Right forelimb (tissue), 1 donor: ENCODE measurements at places on chromosomes 6 and 20.

GRCh38 chr20:40637176-40637575 lies 51.9 kb downstream of the MAFB start:
- DNase-seq, result no peak

- DNase-seq, result peak; percentile 86
Observed at GRCh38 chr6:31197559-31198305, 27.2 kb upstream of the POU5F1 start.

- DNase-seq, result no peak
Observed at GRCh38 chr6:156160795-156161165, 616.4 kb upstream of the ARID1B start.

DNA sequence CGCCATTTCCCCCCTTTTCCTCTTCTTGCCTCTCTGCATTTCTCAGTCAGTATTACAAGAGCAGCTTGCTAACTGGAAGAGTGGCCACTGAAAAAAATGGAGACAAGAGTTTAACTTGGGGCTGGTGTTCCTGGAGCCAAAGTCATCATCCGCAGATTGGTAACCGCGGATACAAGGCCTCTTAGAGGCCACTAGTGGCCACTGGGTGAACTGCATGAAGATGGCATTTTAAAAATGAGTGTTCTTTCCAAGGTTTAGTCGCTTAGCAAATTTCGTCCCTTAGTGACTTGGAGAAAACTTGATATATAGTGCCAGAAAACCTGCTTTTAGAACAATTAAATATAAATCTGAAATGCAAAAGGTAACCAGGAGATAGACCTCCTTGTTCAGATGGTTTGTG lies 4.8 kb downstream of the F13A1 start:
- peak; percentile 51 for DNase-seq

- no peak for DNase-seq
Observed at GRCh38 chr6:105077596-105078385, 102.0 kb downstream of the POPDC3 start.

- no peak for DNase-seq
Observed at GRCh38 chr6:42921801-42922200, 5.9 kb downstream of the PTCRA start.

GRCh38 chr20:21804802-21805201 lies 99.3 kb downstream of the PAX1 start:
- DNase-seq, result peak; percentile 63

- peak; percentile 88 for DNase-seq
Observed at GRCh38 chr6:130365166-130366106, at the start of gene TMEM200A. Gene TMEM200A (plus strand): TSS chr6:130366017. CDS start chr6:130440423, 74,406 bp downstream.

DNA sequence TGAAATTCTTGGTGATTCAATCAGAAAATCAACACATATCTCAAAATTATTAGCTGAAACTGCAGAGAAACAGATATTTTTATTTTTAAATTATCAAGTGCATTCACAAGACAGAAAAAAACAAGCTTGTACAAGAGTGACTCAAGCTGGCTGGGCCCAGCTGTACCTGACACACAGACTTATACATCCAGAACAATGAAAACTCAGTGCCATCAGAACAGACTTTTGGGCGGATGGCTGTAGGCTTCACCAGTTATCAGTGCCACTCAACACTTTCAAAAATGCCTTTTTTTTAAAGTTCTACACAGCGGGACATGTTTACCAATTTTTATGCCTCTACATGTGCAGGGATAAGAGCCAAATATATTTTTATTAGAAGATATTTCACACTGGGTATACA lies 102.8 kb downstream of the MYB start:
- no peak for DNase-seq

DNA sequence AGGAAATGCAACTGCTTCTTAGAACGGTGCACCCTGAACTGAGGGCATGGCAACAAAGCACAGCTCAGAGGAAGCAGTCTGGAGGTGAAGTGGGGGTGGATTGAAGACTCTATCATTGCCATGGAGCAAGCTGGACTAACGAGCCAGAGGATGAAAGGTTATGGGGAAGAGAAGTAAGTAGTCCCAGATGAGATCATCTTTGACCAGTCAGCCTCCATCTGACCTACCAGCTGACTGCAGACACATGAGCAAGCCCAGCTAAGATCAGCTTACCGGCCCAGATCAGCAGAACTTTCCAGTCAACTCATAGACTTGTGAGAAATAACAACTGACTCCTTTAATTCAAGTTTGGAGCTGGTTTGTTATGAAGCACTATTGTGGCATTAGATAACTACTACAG lies 9.1 kb upstream of the JAG1 start:
- no peak for DNase-seq

DNA sequence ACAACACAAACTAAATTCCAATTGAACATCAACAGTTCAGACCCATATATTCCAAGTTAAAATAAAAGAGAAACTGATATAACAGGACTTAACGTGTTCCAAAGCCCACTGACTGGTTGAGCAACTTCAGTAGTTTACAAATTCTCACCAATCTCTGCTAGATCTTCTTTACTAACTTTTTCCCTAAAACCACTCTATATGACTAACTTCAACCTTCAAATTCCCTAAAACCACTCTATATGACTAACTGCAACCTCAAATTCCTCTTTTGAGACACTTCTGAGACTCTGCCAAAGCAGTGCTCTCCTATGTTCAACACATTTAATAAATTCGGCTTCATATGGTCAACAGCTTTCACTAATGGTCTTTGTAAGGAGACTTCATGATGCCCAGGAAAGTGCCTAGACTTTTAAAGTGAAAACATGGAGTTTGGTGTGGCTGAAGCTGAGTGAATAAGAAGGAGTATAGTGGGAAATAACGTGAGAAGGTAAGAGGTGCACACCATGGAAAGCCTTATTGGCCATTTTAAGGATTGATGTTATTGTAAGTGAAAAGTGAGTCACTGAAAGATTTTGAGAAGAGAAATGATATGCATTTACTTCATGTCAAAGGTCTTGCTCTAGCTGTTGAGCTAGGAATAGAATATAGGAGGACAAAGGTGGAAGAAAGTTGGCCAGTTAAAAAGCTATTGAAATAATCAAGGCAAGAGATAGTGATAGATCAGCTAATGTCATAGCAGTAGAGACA lies 134.0 kb upstream of the HCRTR2 start:
- no peak for DNase-seq

- DNase-seq, result no peak
Observed at GRCh38 chr20:37896932-37897548, 5.9 kb upstream of the VSTM2L start.

- DNase-seq, result no peak
Observed at GRCh38 chr6:133132466-133132971, 108.6 kb upstream of the EYA4 start.

DNA sequence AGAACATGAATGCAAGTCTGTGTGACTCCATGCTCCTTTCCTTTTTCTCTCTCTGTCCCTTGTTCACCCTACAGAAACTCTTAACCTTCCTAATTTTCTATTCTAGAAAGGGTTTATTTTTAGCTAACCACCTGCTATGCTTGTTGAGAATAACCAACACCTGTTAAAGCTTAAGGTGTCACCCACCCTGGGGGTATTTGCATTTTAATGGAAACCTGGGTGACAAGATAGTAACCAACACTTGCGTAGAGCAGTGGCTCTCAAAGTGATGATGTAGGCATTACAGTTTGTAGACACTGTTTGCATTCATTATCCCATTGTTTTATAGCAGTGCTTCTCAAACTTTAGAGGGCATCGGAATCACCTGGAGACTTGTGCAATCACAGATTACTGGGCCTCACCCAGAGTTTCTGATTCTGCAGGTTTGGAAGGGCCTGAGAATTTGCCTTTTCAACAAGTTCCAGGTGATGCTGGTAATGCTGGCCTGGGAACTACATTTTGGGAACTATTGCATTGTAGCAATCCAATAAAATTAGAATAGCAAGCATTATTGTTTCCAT lies 114.4 kb upstream of the ARMC2 start:
- no peak for DNase-seq

GRCh38 chr6:94639564-94639963 lies 937.8 kb upstream of the MANEA start:
- no peak for DNase-seq

DNA sequence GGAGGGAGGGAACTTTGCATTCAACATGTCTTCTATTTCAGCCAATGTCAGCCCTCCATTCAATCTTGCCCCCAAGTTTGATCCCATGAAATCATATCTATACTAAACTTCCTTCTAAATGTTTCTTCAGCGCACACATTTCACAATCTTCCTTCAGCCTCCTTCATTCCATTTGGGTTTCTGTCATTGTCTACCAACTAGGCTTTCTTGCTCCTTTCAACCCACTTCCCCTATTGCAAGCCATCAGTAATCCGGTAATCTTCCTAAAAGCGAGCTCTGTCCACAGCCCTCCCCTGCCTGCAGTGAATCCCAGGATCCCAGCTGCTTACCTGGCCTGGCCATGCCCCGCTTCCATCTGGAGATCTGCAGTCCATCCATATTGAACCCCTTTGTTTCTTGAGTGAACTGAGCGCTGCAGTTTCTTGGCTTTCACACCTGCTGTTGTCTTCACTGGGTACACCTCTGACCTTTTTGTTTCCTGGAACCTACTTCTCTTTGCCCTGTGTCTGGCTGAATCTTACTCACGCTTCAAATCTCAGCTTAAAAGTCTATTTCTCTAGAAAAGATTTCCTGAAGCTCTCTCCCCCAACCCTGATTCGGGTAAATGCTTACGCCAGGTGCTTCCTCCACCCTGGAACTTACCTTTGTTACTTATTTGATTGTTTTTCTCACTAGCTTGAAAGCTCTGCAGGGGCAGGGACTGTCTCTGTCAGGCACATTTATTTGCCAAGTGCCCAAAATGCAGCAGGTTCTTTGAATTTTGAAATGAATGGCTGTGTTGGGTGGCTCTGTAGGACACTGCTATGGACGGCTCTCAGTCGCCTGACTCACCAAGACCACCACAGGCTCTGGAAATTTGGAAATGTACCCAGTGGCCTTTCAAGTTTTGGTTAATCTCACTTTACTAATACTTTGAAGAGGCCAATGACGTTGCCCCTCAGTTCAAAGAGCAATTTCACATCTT lies 50.3 kb downstream of the ADTRP start:
- no peak for DNase-seq
